ENCODE measurements at places on chromosomes 6 and 20.
A peak's percentile ranks its signal among the peaks of the same experiment; 100 is the strongest.

- no peak for DNase-seq
These were observed 6.4 kb downstream of the HLA-DQB1 start for GRCh38 chr6:32659856-32660595.

- DNase-seq = no peak
These were observed 61.8 kb downstream of the NFATC2 start for GRCh38 chr20:51480507-51481270.

- peak; percentile 82 for DNase-seq
These were observed 35.4 kb upstream of the MAPK13 start for GRCh38 chr6:36094753-36095496.

DNA sequence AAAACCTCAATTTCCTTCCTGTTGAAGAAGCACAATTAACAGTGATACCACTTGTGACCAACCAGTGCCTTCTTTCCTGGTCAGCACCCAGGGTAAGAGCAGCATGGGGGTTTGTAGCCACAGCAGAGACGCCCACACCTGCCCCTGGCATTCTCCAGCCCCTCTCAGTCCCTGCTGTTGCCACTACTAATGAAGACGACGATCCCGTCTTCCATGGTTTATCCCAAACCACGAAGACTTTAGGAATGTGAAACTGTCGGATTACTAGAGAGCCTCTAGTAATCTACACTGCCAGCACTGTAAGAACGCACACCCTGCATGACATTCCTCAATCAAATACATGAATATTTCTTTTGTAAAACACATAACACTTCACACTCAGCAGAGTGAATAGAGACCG, 60.0 kb downstream of the GINS1 start:
- DNase-seq = no peak

GRCh38 chr6:11542863-11543262, 5.3 kb downstream of the TMEM170B start:
- DNase-seq = no peak

GRCh38 chr6:150866147-150866990, 867 bp downstream of the MTHFD1L start:
- peak; percentile 79 for DNase-seq

GRCh38 chr20:19867074-19867473, 109.0 kb downstream of the RIN2 start:
- DNase-seq = no peak

- DNase-seq = no peak
These were observed 92.5 kb downstream of the TCP11 start for GRCh38 chr6:35048631-35049083.

GRCh38 chr6:136923954-136924673, 2.0 kb downstream of the SLC35D3 start:
- DNase-seq = no peak

All from left lobe of liver (tissue), 2 donors.